Thoracic aorta (tissue), 2 donors: ENCODE measurements at places on chromosomes 12 and 14. TPM values are rescaled to one million over a fixed set of nuclear protein-coding genes. Genes with fewer than 3 reads are reported as not detected.

The PPP4R4 gene
- 0.27 TPM for total RNA-seq

The APOF gene
- total RNA-seq, result not detected

The ANO4 gene
- total RNA-seq, result not detected

The NTS gene
- total RNA-seq, result not detected
